Suppressor macrophage (primary cell): ENCODE measurements at places on chromosomes 1 and 21.
A peak's percentile ranks its signal among the peaks of the same experiment; 100 is the strongest.

DNA sequence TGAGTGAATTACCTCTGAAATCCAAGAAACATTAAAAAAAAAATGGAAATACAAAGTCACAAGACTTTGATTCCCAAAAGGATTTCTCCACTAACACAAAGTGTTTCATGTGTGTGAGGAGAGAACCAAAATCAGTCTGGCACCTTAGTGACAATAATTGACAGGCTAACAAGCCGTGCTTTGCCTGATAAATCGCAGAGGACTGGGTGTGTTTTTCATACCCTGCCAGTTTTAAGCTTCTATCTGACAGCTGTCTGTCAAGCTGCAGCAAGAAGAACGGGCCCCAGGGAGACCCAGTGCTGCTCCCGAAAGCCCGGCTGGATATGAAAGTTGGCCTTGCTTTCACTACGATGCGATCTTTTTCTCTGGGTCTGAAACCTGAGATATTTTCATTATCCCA is 101.6 kb upstream of the KCNK2 start:
- DNase-seq = no peak

DNA sequence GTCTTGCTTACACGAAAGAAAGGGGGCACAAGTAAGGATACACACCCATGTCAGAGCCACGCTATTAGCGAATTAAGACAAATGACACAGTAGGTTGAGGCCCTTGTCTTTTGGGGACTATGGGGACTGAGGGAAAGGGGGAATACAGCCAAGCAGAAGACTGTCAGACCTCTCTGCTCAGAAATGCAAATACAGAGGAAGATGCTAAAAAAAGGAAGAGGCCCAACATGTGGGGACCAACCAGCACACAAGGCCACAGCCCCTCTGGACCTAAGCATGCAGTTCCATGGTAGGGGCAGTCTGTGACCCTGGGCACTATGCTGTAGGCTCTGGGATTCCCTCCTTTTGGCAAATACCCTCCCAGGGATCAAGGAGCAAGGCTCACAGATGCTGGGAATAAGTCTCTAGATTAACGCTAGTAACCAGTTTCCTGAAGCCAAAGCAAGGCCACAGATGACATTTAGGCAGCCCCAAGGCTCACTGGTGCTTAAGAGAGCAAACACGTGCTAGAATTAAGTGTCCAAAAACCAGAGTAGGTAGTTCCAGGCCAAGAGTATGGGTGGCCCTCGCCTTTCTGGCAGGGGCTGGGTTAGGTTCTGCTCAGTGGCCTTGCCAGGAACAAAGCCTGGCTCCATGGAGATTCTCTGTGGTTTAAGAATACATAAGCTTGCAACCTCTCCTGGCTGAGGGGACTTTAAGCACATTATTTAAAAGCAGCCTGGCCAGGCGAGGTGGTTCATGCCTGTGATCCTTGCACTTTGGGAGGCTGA is 38.2 kb downstream of the RABIF start:
- no peak for DNase-seq

- no peak for DNase-seq
Measured at GRCh38 chr1:21854751-21855131, 42.7 kb downstream of the LDLRAD2 start.

GRCh38 chr1:89732643-89733222 is 88.1 kb upstream of the LRRC8D start:
- DNase-seq = no peak

DNA sequence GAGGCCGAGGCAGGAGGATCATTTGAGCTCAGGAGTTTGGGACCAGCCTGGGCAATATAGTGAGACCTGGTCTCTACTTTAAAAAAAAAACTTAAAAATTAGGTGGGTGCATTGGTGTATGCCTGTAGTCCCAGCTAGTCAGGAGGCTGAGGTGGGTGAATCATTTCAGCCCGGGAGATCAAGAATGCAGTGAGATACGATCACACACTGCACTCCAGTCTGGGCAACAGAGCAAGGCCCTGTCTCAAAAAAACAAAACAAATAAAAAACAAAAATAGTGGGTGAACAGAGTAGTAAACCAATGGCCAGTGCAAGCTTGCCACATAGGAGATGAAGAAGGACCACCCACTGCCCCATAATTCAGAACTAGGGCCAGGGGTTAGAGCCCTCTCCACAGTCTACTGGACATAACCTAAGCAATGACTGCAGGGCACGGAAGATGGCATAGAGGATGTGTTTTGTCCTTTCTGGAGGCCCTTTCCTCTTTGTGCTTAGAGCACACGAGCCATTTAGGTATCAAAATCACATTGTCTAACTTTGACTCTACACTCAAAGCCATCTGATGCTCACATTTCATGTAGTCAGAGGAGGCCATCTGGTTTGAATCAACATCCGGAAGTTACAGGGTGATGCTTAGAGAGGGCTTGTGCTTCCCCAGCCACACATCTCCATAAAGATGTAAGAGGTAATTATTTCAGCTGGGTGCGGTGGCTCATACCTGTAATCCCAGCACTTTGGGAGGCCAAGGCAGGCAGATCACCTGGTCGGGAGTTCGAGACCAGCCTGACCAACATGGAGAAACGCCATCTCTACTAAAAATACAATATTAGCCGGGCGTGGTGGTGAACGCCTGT is 12.6 kb downstream of the CD2 start:
- no peak for DNase-seq

DNA sequence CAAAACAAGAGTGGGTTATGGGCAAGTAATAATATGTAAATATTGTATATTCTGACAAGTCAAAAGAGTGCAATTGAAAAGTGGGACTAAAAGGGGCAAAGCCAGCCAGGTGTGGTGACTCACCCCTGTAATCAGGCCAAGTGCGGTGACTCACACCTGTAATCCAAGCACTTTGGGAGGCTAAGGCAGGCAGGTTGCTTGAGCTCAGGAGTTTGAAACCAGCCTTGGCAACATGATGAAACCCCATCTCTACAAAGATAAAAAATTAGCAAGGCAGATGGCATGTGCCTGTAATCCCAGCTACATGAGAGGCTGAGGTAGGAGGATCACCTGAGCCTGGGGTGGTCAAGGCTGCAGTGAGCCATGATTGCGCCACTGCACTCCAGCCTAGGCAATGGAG is 304.0 kb downstream of the HHIPL2 start:
- DNase-seq = no peak

DNA sequence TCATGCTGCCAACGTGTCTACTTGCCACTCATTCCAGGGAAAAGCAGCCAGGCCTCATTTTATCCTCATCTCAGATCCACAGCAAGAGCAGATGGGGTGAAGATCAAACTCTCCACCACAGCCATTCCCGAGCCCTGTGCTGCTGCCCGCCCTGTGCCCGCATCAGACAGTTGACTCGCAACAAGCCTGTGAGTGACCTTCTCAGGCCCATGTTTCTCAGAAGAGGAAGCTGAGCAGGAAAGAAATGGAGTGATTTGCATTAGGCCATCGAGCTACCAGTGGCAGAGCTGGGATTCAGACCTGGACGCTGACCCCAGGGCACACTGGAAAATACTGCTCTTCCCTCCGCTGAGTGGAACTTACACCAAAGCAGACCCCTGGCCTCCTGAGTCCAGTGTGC is 1.2 kb downstream of the CNR2 start:
- peak; percentile 66 for DNase-seq

GRCh38 chr1:65688848-65689247 is 103.8 kb upstream of the PDE4B start:
- DNase-seq = no peak

DNA sequence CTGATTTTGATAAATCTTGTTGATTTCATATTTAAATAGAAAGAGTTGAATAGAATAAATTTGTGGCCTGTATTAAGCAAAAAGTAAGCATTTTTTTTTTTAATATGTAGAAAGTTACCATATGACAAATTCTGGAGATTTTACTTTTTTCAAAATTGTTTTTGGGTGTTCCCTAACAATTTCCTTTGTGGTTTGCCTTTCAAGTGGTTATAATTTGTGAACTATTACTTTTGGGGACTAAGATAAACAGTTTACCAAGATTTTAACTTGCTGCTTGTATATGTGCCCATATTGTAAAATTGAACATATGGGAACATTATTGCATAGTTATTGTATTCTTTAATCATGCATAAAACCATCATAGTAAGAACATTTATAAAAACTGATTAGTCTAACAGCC is 34.6 kb downstream of the SLC30A7 start:
- DNase-seq = no peak

GRCh38 chr21:44295163-44295573 is 4.7 kb upstream of the PFKL start:
- DNase-seq = no peak

DNA sequence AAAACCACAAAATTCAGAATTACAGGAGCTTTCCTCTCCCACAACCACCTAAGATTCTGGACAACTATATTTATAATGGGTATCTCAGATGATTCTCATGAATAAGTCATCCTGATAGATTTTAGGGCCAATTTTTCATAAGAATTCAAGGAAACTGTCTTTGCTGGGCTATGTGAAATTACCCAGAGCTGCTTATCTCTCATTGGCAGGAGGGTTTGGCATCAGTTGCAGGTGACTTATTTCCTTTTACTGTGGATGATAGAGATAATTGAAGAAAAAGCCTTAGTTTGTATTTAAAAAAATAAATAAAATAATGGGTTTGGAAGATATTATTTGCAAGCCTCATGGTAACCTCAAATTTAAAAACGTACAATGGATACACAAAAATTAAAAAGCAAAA is 38.2 kb upstream of the WDR26 start:
- DNase-seq = no peak

- DNase-seq = no peak
Measured at GRCh38 chr1:154320882-154321608, at the start of gene AQP10. Gene AQP10, plus strand, starts transcription at chr1:154321093. Its CDS starts 63 bp downstream, at chr1:154321156.

GRCh38 chr1:225254676-225255075 is 173.2 kb downstream of the LBR start:
- no peak for DNase-seq

GRCh38 chr1:223852337-223852736 is 6.6 kb upstream of the TP53BP2 start:
- no peak for DNase-seq

DNA sequence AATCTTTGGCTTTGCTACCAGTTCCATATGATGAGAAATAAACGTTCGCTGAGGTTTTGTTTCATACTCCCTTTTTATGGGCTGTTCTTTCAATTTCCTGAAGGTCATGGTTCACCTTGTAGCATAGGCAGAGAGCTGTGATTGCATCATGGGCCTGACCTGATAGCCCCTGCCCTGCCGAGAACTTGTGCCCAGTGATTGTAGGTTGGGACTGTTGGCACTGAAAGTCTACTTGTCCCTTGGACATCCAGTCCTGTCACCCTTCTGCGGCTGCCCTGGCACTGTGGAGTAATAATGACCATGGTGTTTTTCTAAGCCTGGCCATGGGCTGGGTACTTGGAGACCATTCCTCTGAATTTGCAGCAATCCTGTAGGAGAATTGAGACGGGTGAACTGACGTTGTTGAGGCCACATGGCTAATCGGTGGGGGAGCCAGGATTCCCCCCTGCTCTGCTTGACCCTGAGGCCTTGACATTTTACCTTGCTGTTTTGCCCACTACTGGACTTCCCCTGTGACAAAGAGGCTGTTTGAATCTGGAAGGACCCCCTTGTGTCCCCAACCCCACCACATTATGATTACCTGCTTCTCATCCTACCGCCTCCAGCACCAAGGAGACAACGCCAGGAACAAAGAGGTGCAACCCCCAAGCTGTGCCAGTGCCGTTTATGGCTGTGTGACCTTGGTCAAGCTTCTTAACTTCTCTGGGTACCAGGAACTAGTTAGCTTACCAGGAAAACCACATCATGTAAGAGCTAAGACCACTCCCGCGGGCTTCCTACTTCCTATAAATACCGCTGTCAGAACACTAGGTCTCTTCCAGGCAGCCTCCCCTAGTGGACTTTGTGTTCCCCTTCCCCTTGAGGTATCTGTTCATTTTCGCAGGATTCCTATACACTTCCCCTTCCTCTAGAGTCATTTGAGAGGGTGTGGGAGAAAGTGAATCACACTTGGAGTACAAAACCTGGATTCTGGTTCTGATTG is 23.4 kb downstream of the SESN2 start:
- peak; percentile 75 for DNase-seq

DNA sequence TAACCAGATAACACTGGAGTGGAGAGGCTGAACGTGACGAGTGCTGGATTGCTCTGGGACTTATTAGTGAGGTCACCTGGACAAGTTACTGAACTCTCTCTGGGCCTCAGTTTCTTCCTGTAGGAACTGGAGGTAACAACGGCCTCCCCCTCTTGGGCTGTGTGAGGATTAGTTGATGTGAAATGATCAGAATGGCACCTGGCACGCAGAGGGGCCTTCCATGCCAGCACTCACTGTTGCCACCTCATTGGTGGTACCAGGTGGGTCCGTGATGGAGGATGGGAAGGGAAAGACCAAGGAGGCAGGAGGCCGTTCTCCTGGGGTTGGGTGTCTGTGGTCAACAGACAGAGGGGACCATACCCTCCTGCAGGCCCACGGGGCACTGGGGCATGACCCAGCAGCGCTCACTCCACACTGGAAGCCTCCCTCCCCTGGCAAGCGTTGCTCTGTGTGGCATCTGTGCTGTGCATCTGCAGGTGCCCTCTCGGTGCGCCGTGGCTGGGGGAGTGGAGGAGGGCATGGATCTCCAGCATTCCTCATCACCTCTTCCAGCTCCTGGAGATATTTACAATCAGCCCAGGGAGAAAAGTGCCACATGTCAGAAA is 349.5 kb upstream of the VAMP3 start:
- no peak for DNase-seq

GRCh38 chr21:31135531-31136184 is 97.4 kb upstream of the KRTAP19-8 start:
- no peak for DNase-seq

DNA sequence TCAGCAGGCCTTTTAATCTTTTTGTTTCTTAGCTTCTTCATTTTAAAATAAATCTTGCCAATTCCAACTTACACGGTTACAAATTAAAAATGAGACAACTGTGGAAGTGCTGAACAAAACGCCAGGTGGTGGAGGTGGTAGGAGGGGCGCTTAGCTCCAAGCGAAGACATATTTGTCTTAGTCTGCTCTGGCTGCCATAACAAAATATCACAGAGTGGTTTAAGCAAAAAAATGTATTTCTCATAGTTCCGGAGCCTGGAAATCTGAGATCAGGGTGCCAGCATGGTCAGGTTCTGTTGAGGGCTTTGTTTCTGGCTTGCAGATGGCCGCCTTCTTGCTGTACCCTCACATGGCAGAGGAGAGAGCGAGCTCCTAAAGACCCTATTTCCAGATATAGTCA is 14.9 kb downstream of the IER5 start:
- no peak for DNase-seq

DNA sequence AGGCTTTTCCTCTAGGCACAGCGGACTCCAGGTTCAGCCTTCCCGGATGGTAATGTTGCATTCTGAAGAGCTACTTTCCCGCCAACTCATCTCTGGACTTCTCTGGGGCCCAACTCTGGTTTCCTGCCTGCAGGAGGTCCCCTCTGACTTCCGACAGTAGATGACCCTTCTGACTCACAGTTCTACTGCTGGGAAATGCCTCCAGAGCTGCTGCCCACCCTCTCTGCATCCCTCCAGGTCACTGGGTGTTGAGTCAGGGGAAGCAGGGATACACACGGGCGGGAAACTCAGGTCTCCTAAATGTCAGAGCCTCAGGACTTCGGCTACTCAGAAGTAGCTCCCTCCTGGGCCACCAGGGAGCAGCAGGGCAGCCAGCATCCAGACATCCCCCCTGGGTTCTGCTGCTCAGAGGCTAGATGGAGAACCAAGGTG is 2.1 kb upstream of the KIF21B start:
- peak; percentile 43 for DNase-seq

GRCh38 chr1:101086783-101087182 is 61.2 kb upstream of the DPH5 start:
- DNase-seq = no peak
